Effector CD8-positive, alpha-beta T cell (primary cell): ENCODE measurements at places on chromosomes 12 and 14.

DNA sequence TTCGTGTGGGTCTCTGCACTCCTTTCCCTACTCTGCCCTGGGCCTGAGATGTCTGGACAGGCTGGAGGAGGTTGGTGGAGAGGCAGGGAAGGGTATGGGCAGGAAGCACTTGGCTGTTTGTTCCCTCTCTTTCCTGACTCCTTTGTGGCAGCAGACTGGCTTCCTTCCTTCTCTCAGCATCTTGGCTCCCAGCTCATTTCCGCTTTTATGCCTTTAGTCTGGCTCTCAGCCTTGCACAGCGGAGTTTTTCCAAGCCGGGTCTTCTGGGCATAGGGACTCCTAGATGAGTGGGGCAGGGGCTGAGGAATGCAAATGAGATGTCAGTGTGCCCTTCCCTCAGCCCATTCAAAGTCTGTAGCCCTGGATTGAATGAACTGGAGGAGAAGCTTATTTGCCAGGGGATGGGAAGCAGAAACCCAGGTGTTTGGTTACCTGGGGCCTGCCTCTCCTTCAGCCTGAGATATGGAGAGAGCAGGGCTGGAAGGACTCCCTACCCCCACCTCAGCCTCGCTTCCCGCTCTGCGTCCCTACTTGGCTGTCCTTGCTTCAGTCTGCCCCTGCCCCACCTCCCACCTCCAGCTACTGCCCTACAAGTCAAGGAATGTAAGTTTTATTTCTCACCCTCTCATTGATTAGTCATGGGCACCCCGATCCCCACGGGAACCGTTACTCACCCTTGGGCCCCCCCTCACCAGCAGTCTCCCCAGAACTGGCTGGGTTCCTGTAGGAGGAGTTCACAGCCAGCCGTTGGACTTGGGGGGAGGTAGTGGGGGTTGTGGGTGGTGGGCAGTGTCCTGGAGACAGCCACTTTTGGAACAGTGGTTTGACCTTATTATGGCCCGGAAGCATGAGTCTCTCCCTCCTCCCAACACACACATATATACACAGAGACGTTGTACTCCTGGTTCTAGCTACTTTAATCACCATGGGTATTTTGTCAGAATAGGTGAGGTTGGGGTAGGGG is 9.3 kb upstream of the ITGA5 start:
- DNase-seq, result no peak

DNA sequence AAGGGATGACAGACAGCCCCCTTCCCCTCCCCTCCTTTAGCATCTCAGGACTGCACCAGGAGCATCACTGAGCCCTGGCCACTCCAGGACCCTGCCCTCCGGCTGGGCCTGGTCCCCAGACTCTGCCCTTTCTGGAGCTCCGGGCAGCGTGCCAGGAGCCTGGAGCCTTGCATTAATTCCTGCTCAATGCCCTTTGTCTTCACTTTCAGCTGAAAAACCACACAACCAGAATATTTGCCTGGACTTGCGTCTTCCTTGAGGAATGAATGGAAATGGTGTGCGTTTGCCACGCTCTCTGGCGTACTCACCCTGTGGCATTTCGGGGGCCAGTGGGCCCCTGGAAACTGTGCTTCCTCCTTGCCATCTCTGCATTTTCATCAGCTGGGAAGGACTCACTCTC is 8.5 kb upstream of the RFLNA start:
- no peak for DNase-seq

DNA sequence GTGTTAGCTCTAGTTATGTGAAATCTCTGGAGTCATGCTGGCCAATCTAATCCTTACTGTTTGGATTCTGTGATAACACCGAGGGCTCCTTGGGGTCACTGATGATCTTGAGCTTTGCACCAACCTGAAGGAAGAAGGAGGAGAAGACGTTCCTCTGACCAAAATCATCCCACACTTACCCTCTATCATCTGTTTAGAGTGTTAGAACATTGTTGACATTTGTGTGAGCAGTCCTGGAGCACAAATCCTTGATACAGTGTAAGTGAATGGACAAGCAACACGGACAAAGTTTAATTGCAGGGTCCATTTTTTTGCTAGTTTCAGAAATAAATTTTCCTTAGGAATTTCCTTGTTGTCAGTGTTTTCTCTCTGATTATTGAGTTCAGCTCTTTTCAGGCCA is 181.7 kb downstream of the AKAP6 start:
- DNase-seq, result no peak

- no peak for DNase-seq
These were observed 2.9 kb downstream of the MMP14 start for GRCh38 chr14:22839159-22839779.

GRCh38 chr12:51009056-51009440 is 17.1 kb downstream of the SLC11A2 start:
- peak; percentile 32 for DNase-seq

DNA sequence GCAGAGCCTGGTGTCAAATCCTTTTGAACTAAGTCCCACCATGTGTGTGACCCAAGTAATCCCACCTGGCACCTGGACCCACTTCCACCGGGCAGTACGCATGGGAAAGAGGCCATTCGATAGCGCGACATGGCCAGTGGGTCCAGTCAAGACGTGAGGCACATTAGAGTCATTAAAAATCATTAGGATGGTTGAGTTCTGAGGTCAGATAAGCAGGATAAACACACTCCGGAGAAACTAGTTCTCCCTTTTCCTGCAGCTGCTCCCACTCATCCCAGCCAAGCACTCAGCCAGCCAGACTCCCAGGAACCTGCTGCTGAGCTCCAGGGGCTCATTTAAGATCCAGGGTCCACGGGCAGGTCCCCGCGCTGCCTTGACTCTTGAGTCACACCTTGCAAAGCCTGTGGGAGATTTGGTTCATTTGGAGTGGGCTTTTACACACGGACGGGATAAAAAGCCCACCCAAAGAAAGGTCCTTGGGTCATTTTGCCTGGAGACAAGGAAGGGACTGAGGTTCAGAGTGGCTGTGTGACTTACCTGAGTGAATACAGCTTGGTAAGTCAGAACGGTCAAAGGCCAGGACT is 313.9 kb downstream of the BCL11B start:
- DNase-seq, result no peak

DNA sequence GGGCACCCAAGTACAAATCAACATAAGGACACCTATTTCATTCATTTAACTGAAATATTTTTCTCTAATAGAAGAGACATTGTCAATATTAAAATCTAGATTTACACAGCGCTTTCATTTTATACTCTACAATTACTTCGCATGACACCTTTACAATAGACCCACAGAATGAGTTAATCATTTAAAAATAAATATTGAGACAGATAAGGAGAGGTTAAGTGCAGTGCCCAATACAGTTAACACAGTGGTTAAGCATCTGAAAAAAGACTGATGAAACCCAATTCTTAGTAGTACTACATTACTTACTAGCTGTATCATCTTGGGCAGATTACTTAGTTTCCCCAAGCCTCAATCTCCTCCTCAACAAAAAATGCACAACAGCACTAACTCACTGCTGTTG is 116.2 kb downstream of the DENND5B start:
- DNase-seq, result no peak

DNA sequence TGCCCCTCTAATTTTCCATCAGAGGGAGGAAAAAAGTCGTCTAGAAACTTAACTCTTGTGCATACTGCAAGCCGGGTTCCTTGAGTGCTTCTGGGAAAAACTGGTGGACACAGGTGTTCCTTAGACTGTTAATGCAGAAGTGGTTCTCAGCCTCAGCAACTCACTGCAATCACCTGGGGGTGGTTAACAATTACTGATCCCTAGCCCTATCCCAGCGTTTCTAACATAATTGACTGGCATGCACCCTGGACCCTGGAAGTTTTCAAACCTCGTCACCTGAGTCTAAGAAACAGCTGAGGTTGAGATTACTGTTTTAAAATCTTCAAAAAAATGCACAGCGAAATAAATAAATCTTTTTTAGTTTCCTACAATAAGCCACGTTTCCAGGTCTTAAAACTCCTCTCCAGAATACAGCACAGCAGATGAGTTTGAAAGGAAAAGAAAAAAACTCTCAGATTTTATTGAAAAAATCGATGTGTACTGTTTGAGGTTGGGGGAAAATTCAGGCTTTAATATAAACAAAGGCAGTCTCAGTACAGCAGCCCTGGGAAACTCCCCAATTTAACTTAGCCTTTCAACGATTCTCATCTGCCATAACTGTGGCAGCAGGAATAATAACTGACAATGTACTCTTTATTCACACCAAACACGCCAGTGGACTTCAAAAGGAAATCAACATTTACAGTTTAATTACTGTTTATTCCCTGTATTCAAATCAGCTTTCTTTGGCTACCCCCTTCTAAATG is 45.4 kb downstream of the PHLDA1 start:
- no peak for DNase-seq

DNA sequence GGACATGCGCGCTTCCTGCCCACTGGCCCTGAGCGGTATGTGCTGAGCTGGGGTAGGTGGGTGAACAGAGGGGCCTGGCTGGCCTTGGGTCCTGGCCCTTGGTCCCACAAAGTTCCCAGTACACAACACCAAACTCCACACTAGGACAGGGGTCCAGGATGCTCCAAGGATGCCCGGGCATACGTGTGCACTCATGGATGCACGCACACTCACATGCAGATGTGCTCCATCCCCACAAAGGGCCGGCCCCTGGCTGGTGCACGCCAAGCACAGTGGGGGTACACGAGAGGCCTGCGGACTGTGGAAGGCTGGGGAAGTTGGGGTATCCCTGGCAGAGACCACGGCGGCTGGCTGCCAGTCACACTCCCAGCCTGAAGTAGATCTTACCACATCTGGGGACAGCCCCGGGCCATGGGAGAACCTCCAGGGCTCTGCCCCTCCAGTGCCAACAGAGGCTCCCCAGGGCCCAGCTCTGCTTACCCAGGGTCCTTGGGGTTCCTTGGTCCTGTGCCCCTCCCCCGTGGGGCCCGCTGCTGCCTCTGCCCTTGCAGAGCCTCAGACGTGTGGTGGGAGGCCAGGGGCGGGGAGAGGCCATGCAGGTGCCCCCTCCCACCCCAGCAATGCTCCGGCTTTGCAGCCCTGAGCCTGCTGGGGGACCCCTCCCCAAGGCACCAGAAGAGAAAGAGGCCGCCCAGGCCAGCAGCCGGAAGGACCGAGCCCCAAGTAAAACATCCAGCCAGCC is 24.0 kb upstream of the NUDT14 start:
- DNase-seq, result no peak

DNA sequence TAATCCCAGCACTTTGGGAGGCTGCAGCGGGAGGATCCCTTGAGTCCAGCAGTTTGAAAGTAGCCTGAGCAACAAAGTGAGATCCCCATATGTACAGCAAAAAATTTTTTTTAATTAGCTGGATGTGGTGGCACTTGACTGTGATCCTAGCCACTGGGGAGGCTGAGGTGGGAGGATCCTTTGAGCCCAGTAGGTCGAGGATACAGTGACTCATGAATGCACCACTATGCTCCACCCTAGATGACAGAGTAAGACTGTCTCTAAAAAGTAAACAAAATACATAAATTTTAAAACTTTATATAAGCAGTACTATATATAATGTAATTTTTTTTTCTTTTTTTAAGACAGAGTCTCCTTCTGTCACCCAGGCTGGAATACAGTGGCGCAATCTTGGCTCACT is 115.4 kb downstream of the ESR2 start:
- no peak for DNase-seq

DNA sequence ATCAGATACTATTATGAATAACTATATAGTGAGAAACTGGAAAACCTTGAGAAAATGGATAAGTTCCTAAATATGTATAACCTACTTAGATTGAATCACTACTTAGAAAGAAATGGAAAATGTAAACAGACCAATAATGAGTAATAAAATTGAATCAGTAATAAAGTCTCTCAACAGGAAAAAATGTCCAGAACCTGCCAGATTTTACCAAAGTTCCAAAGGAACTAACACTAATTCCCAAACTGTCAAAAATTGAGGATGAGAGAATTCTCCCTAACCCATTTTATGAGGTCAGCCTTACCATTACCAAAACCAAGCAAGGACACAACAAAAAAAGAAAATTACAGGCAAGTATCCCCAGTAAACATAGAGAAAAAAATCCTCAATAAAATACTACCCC is 272.0 kb downstream of the RPAP3 start:
- no peak for DNase-seq

GRCh38 chr12:131862994-131863710 is 31.3 kb upstream of the ULK1 start:
- DNase-seq, result no peak

GRCh38 chr14:94752591-94753436 is 17.1 kb downstream of the GSC start:
- no peak for DNase-seq

GRCh38 chr12:128817111-128818015 is 6.4 kb downstream of the SLC15A4 start:
- DNase-seq, result no peak

- no peak for DNase-seq
These were observed 364.8 kb downstream of the CACNA1C start for GRCh38 chr12:2417481-2418160.

- DNase-seq, result no peak
These were observed 48.4 kb downstream of the DDX51 start for GRCh38 chr12:132095520-132096409.

GRCh38 chr14:59301354-59301753 is 112.9 kb downstream of the DAAM1 start:
- DNase-seq, result no peak

- DNase-seq, result no peak
These were observed 95.6 kb downstream of the VCPKMT start for GRCh38 chr14:50020799-50021198.

DNA sequence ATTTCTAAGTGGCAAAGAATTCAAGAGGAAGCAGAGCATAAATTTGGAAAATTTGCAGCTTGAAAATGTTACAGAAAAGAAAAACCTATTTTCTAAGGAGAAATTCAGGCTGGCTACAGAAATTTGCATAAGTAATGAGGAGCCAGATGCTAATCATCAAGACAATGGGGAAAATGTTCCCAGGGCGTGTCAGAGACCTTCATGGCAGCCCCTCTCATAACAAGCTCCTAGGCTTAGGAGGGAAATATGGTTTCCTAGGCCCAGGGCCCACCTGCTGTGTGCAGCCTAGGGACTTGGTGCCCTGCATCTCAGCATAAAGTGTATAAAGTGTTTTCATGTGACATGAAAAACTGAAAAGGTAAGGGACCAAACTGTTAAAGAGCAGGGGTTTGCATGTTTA is 1796.3 kb upstream of the FLRT2 start:
- DNase-seq, result no peak

DNA sequence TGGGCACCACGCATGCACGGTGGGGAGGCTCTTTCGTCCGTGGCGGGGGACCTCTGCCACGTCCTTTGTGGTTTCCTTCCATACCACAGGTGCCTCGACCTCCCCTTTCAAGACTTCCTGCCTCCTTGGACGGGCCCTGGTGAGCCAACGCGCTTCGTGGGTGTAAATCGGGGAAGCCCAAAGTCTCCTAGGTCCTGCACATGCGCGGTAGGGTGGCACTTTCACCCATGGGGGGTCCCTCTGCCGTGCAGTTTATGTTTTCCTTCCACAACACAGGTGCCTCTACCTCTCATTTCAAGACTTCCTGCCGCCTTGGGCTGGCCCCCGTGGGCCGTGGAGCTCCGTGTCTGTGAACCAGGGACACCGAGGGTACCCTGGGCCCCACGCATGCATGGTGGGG is 349.7 kb downstream of the ALG10 start:
- DNase-seq, result no peak

- no peak for DNase-seq
These were observed 245.8 kb downstream of the FBXL14 start for GRCh38 chr12:1348606-1349005.

- DNase-seq, result no peak
These were observed 234.9 kb downstream of the FLRT2 start for GRCh38 chr14:85764822-85765221.
